ENCODE measurements at places on chromosomes 2 and 18.

DNA sequence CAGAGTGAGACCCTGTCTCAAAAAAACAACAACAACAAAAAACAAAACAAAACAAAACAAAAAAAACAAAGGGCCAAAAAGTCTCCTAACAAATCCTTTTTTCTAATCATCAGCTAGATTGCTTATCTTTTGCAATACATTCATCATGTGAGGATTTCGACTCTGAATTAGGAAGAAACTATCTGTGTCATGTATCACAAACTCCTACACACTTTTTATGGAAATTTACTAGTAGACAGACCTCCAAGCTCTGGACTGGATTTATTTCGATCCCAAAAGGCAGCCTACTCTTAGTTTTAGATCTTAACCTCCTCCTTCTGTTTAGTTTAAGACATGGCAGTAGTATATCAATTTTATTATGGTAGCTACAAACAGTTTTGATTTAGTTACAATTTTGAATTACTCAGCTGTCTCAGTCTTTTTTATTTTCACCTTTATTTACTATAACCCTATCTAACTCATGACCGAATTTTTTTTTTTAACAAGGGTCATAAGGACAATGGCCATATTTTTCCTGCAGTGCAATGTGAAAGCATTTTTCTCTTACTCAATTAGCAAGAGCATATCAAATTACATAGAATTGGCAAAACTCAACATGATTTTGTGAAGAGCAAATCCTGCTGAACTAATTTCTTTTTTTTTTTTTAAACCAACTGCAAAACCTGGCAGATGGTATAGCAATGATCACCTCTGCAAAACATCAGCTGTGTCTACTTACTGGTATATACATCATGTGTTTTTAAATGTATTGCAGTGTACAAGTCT is 10.7 kb upstream of the CCDC88A start:
- no peak for DNase-seq

GRCh38 chr2:213022987-213023386 is 128.4 kb downstream of the IKZF2 start:
- DNase-seq = no peak

DNA sequence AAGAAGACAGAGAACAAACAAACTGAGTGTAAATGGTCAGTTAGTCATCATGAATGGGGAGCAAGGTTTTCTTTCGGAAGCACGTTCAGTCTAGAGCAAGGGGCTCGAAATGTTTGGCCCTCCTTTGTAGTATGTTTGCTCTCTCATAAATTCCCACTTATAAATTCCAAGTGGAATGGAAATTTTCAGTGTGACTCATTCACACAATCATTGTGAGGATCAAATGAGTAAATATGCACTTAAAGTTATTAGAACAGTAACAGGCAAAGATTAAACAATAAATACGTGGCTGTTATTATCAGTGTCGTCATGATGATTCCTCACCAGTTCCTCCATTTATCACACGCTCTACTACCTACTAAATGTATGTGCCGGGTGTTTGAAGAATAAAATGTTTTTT is 10.5 kb downstream of the CNGA3 start:
- no peak for DNase-seq

DNA sequence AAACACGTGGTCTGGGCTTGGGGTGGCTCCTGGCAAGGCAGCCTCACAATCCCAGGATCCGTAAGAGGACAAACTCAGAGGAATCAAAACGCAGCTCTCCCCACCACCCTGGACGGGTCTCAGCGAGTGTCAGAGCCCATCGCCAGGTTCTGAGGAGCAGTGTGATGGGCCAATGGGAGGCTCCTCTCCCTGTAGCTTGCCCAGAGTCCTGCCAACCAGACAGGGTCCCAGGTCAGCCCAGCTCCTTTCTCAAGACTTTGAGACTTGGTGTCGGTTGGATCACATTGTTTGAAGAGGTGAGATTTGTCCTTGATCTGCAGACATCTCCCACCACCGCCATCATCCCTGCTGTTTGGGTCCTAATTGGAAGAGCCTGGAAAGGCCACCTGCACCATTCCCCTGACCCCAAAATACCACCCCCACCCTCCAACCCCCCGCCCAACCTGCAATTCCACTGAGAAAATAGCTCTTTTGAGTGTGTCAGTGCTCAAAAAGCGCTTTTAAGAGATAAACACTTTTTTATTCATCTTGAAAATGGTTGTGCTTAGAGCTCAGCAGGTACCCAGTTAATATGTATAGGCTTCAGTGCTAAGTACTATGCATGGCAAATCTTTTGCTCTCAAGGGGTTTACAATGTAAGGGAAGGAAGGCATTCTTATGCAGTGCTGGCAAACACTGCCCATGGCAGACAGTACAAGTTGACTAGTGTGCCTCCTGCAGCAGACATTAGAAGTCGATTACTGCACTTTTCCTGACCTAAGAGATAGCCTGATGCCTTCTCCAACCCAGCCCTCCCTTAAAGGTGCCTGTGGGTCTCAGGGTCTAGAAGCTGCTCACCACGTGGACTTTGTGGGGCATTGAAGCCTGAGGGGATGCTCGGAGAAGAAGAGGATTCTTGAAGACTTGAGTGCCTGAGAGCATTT is 50.6 kb downstream of the GLI2 start:
- DNase-seq = no peak

GRCh38 chr18:26617151-26617554 is 68.8 kb upstream of the KCTD1 start:
- DNase-seq = no peak

- no peak for DNase-seq
These were observed 106.9 kb downstream of the CDK15 start for GRCh38 chr2:201913201-201913600.

- no peak for DNase-seq
These were observed 116.0 kb downstream of the LTBP1 start for GRCh38 chr2:33062665-33063250.

DNA sequence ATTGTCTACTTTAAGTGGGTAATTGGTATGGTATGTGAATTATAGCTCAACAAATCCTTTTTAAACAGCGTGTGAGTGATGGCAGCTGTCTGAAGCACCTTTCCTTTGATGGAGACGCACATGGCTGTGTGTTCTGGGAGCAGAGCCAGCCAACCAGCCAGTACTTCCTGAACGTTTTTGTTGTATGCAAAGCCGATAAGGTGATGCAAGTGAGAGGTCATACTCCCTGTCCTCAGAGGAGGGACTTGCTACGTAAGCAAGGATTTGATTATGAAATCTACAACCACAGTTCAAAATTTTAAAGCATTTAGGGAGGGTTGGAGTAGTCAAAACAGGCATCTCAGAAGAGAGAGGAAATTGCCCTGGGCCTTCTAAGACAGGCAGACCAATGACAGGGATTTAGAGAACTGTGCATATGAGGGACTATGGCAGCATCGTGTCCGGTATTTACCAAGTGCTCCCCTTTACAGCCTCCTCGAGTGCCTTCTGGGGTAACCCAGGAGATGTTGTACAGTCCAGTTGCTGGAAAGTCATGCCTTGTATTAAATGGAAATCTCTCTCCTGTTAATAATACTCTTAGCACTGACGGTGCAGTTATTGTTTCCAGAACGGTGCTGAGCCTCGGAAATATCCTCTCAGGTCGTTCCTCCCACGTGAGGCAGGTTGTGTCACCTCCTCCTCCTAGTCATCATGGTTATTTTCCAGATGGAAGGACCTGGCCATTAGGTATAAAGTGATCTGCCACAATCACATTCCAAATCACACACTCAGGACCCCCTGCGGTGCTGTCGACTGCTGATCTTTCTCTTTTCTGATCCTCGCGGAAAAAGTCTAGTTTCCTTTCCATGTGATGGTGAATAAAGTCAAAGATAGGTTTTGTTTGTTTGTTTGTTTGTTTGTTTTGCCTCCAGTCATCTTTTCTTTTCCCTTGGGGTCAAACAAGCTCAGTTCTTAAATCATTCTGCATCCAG is 28.4 kb downstream of the ARHGEF4 start:
- no peak for DNase-seq

- no peak for DNase-seq
These were observed 404.8 kb downstream of the MBD2 start for GRCh38 chr18:53819671-53820070.
